ENCODE measurements at places on chromosomes 3 and 15.
A peak's percentile ranks its signal among the peaks of the same experiment; 100 is the strongest.

DNA sequence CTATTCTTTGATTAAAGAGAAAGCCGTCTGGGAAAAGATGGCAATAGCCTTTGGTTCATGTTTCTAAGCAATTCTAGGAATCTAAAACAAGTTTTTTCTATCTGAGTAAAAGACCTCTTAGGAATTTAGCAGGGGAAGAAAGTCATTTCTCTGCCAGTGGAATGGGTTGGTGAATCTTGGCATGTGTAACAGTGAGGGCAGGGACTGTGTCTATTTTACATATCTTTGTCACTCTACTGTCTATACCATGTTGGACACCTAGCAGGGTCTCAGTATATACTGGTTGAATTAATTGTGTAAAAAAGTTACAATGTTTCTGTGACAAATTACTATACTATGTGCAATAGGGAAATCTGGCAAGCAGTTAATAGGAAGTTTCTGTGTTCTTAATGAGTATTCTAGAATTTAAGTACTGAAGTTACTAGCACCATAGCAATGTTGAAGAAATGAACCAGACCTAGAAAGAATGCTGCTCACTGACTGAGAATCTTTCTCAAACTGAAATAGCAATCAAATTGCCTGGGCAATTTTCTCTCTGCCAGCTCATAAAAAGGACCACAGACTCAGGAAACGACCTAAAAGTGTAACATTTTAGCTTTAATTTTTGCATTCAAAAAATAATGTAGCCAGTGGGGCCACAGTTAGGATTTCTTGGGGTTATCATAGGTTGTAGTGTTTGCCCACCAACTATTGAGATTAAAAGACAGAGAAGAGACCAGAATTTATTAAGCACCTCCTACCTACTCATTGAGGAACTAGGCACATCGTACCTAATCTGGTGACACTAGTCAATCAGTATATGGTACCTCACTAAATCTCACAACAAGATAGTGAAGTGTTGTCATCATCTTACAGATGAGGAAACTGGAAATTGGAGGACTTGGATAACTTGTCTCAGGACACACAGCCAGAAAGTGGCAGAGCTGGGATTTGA lies 56.2 kb upstream of the LEKR1 start:
- DNase-seq, result no peak

DNA sequence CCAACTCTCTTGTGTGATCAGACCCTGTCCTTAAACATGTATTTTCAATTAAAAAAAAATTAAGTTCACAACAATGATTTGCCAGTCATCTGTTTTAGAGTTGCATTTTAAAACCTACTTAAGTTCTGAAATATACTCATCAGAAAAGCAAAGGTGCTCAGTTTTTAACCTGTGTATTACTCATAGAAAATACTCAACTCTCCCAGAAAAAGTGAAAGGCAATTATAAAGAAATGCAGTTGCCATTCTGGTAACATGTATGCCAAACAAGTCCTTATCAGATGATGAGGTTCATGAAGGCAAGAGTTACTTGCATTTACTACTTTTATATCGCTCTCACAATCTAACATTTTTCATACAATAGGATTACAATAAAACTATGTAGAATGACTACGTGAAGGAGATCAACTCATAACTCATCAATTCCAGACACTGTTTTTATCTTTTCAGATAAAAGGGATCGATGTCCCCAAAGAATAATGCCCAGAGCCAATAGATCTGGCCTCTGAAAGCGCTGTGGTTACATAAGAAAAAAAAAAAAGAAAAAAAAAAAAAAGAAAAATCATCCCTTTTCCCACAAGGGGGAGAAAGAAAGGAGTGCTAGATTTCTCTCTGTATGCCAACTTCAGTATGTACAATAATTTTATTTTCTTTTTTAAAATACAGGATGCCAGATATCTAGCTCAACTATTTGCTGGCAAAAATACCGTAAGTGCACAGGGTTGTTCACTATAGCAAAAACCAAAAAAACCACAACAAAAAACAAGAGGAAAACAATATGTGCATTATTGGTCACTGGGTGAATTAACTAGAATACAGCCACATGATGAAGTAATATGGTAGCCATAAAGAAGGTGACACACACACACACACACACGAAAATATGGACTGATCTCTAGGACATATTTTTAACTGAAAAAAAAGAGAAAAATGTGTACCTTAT lies 137.4 kb downstream of the NR1I2 start:
- DNase-seq, result no peak

- no peak for DNase-seq
Measured at GRCh38 chr3:117045143-117045542, 335.6 kb downstream of the TUSC7 start.

GRCh38 chr3:59262076-59262498 lies 212.3 kb upstream of the CFAP20DC start:
- DNase-seq, result no peak

GRCh38 chr15:80072285-80072994 lies 13.0 kb downstream of the ZFAND6 start:
- DNase-seq, result peak; percentile 90

DNA sequence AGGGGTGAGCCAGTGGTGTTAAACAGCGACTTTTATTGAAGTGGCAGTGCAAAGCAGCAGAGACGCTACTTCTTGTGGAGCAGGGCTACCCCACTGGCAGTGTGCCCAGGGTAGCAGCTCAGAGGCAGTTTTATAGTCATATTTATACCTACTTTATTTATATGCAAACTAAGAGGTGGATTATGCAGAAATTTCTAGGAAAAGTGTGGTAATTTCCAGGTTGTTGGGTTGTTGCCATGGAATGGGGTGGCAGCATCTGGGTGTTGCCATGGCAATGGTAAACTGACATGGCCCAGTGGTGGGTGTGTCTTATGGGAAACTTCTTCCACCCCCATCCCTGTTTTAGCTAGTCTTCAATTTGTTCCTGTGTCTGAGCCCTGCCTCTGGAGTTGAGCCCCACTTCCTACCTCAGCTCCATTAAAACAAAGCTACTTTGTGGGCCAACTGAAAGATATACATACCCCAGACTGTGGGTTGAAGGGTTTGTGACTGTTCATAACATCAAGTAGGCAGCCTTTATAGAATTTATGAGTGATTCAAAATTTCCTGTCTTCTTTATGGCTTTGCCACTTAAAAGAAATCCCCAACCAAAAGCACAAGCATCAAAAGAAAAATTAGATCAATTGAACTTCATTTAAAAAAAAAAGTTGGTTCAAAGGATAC lies 60.3 kb downstream of the EBLN2 start:
- DNase-seq, result no peak

DNA sequence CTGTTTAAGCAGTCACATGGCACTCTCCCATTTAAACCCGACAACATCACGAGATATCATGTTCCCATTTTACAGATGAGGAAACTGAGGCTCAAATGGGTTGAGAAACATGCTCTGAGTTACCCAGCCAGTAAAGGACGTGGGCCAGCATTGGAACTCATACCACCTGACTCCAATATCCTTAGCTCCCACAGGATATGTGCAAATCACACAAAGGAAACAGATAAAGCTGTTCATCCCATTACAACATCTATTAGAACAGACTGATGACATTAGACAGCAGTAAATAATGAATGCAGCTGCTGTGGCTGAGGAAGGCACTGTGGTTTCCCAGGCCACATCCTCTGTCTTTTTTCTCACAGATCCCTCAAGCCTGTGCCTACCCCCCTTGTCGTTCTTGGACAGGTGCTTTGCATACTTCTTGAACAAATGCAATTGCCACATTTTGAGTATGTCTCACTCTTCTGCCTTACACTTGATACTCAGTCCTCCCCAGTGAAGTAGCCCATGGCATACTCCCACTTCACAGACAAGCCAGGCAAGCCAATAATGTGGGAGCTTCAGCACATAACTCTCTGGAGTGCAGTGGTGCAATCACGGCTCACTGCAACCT lies 17.7 kb downstream of the FRMD4B start:
- no peak for DNase-seq

DNA sequence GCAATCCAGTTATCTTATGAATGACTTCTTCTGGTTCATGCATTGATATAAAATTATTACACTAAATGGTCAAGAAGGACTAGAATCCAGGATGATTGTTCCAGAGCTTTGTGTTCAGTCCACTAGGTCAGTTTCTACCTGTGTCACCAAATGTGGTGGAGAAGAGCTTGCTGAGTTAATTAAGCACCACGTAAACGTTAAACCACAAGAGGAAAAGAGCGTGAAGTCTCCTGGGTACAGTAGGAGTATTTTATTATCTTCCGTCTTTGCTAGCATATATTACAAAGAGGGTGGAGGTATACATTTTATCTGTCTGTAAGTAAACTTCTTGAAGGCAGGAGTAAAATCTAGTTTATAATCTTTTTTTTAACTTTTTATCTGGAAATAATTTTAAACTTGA lies 23.5 kb downstream of the CHP1 start:
- no peak for DNase-seq

GRCh38 chr3:66437341-66437929 lies 63.4 kb downstream of the LRIG1 start:
- no peak for DNase-seq

DNA sequence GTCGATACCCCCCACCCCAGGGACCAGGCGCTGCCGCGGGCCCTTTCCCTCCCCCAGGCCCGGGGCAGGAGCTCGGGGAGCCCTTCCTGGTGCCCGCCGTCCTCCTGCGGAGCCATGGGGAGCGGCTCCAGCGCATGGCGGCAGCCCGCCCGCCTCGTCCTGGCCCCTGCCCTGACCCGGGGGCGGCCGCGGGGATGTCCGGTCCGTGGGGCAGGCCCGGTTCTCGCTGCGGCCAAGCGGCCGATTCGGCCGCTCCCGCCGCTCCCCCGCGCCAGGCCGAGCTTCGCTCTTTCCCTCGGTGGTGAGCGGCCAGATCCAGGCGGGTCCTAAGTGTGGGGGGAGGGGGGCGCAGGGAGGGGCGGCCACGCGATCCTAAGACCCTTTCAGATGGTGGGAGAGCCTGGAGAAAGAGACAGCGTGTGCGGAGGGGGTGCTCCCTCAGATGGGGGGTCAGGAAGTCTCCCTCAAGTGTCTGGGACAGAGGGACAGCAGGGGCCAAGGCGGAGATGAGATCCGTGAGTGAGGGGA lies 1.3 kb downstream of the NEIL1 start:
- no peak for DNase-seq

GRCh38 chr15:62824111-62825015 lies 218.2 kb upstream of the TPM1 start:
- DNase-seq, result peak; percentile 62

DNA sequence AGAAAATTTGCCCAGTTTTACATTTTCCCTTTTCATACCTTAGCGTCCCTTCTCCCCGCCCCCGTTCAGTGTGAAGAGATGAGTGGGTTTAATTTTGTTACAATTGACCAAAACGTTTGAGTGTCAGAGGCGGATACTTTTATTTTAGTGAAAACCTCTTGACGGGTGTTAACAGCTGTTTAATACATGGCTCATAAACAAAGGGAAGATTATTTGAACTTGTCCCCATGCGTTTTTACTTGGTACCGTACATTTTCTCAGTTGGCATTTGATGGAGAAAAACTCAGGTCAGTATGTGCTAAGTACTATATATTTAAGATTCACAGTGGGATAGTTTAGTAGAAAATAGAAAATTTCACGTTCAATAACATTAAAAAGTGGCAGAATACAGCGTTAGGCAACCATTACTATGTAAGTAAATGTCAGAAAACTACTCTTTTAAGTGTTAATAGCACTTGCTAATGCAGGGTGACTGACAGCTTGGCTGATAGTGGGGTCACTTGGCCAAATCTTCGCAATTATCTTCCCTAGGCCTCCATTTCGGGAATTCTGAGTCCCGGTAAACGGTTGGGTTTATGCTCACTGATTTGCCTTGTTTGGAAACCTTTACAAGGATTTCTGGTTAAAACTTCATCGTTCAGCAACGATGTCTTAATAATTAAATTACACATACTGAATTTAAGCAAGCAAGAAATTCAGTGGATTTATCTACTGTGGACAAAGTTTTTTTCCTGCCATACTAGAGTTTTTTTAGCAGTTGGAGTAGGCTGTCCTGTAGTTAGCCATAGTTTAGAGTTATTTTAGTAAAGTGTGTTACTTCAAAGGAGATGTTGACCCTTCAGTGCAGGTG lies 4.8 kb downstream of the CHD2 start:
- no peak for DNase-seq

GRCh38 chr15:84755736-84756527 lies 7.5 kb downstream of the ZNF592 start:
- no peak for DNase-seq

DNA sequence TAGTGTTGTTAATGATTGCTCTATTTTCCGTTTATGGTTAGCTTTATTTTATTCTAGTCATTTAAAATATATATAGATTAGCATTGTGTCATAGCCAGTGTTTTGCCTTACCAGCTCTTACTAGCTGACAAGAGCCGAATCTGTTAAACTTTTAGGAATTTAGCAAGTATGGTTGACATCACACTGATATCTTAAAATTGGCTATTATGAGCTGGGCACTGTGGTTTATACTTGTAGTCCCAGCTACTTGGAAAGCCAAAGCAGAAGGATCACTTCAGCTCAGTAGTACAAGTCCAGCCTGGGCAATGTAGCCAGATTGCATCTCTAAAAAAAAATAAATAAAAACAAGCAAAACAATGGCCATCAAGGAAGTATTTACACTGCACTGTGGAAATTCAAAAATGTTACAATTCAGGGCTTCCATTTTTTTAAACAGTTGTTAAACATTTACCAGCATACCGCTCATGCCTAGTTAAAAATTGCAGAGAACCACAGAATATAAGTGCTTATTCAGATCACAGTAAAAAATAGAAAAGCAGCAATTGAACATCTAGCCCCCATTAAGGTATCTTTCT lies 208.4 kb upstream of the CGNL1 start:
- peak; percentile 42 for DNase-seq

GRCh38 chr3:143770391-143770790 lies 77.9 kb downstream of the SLC9A9 start:
- DNase-seq, result no peak

DNA sequence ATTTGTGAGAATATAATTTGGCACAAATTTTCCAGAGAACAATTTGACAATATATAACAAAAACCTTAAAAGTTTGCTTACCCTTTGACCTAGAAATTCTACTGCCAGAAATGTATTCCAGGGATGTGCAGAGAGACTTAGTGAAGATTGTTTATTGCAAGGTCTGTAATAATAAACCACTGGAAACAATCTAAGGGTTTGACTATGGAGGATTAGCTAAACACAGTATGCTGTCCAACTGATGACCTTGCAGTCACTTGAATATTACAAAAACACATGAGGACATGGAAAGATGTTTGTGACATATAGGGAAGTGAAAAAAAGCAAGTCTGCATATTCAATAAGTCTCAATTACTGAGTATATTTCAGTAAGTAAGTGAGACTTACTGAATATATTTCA lies 48.1 kb upstream of the CDV3 start:
- no peak for DNase-seq

- DNase-seq, result peak; percentile 46
Measured at GRCh38 chr3:188211476-188211875, 57.5 kb downstream of the LPP start.

- no peak for DNase-seq
Measured at GRCh38 chr3:18119866-18120265, 305.3 kb downstream of the SATB1 start.

GRCh38 chr3:179796421-179796820 lies 143.6 kb downstream of the USP13 start:
- DNase-seq, result no peak

- DNase-seq, result no peak
Measured at GRCh38 chr3:11074451-11074850, 79.8 kb upstream of the HRH1 start.

- no peak for DNase-seq
Measured at GRCh38 chr3:182735672-182736071, 57.6 kb upstream of the ATP11B start.
